Femur (tissue), 1 donor: ENCODE measurements at places on chromosomes 16 and 17.
A peak's percentile ranks its signal among the peaks of the same experiment; 100 is the strongest.

DNA sequence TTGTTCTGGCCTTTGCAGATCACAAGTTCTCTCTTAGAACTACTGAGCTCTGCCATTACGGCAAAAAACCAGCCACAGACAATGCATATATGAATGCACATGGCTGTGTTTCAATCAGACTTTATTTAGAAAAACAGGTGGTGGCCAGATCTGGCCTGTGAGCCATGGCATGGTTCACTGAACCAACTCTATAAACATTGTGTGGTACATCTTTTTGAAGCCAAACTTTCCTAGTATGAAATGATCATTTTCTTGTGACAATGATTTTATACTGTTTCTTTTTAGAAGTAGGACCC lies 65.9 kb upstream of the AMZ2 start:
- DNase-seq: no peak

DNA sequence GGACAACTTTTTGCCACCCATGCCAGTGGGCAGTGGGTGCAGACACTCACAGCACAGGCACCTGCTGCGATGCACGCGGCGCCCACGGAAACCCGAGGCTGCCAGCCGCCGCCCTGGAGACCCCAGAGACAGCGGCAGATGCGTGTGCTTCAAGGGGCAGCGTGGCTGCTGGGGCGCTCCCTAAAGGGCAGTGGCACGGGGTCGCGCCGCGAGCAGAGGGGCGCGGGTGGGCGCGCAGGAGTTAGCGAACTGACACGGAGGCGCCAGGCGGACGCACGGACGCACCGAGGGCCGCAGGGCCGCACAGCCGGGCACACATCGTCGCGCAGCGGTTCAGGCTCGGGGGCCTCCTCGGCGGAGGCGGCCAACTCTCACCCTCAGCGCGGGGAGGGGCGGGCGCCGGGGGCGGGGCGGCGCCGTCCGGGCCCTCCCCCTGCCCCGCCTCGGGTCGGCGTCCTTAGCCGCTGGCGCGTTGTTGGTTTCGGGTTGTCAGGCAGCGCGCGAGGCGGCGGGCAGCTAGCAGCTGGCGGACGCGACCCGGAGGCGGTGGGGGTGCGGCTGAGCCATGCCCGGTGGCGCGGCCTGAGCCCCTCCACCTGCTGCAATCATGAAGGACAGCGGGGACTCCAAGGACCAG lies at the start of gene KIF19:
KIF19 (plus strand) TSS at position 484 of the 637 bp plus-strand sequence; CDS start at position 608, 124 bp downstream.
- DNase-seq: peak; percentile 64

- peak; percentile 54 for DNase-seq
Measured at GRCh38 chr17:57747221-57748017, 2.3 kb upstream of the CCDC182 start.

DNA sequence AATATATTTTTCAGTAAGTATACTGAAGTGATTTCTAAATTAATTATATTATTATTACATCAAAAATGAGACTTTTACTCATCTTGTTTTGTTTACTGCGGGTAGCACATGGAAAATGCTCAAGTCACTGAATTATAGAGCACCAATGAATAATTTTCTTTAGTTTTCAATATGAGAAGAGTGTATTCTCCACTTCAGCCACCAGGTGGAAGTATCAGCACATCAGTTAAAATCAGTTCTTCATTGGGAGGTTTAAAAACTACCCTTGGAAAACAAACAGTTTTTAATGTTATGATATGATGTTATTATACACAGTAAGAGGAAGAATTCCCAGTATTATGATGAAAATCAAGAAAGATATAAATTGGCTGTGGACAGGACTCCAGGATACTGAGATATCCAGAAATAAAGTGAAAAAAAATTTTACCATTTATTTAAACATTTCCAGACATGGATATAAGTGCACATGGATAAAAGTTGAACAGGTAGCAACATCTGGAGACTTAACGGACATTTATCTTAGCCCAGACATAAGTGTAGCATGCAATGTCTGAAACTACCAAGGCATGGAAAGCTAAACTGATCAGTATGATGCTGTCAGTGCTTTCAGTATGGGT lies 467.3 kb downstream of the KCNJ2 start:
- DNase-seq: no peak

DNA sequence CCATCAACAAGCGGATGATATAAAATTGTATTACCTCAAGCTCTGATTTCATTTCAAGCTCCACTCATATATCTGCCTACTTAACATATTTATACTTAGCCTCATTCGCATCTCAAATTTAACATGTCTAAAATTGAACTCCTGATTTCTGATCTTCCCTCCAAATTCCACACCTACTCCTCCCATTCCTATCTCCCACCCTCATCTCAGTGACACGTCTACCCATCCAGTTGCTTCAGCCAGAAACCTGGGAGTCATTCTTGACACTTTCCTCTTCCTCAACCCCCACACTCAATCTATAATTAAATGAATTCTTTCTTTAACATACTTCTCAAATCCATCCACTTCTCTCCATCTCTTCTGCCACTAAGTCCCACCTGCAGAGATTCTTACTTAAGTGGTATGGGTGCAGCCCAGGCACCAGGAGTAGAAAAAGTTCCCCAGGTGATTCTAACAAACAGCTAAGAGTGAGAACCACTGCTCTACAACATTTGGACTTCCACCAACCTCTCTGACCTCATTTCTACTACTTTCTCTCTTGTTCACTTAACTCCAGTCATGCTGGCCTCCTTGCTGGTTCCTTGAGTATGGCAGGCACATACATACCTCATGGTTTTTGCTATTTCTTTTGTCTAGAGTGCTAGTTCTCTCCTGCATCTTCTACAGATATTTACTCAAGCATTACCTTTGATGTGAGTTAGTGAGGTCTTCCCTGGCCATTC lies 18.1 kb downstream of the SPOP start:
- no peak for DNase-seq

DNA sequence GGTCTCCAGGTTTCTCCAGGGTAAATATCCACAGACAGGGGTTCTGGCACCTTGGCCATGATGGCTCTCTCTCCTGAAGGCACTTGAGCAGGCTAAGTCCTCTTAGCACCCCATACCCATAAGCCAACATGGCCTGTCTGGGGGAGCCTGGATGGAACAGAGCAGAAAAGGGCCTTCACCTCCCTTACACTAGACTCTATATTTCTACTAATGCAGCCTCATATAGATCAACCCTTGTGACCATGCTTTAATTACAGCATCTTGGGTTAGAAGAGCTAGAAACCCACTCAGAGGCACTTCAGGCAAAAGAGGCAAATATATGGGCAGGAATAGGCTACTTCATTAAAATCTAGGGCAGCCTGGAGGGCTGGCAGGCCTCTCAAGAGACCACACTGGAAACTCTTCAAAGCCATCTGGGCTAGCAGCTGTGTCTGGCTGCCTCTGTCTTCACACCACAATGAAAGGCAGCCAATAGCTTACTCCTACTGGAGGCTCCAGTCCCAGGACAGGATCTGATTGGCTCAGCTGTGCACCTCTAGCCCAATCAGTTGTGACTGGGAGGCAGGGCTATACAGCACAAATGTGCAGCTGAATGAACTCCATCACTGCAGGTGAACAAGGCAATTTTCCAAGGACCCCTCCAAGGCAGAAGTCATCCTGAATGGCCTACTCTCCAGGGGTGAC lies 4.7 kb upstream of the CDT1 start:
- no peak for DNase-seq

- DNase-seq: no peak
Measured at GRCh38 chr17:43640491-43641252, 21.1 kb downstream of the MEOX1 start.

- no peak for DNase-seq
Measured at GRCh38 chr16:9191274-9191850, 99.9 kb downstream of the HAPSTR1 start.

DNA sequence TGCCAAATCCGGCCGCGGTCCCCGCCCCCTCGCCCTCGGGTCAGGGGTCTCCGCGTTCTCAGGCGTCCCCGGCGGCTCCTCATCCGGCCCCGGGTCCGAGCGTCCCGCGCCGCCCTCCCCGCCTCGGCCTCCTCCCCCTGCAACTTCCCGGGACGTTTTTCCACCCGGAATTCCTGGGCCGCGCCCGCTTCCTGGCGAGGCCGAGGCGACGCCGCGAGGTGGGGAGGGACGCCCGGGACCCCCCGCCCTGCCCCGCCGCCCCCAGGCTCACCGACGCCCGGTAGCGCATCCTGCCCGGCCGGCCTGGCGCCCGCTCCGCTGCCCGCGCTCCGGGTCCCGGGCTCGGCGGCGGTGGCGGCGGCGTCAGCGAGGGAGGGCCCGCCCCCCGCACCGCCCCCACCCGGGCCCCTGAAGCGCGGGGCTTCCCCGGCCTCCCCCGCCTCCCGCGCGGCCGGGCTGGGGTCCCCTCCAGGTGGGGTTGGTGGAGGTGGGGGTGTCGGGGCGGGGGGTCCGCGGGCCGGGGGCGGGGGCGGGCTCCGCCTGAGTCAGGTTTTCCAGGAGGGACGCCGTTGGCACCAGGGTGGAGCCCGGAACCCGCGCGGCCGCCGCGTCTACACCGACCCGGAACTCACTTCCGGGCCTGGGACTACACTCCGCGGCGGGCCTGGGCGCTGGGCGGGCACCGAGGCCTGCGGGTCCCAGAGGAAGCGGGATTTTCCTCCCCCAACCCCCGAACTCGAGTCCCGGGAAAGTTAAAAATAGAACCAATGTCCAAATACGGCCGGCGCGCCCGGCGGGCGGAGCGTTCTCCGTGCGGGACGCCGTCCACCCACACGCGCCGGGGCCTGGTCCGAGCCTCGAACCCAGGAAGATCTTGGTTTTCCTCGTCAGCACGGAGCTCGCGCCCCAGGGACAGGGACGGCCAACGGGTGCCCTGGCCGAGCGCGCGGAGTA lies 6.8 kb downstream of the MYO1C start:
- peak; percentile 82 for DNase-seq

DNA sequence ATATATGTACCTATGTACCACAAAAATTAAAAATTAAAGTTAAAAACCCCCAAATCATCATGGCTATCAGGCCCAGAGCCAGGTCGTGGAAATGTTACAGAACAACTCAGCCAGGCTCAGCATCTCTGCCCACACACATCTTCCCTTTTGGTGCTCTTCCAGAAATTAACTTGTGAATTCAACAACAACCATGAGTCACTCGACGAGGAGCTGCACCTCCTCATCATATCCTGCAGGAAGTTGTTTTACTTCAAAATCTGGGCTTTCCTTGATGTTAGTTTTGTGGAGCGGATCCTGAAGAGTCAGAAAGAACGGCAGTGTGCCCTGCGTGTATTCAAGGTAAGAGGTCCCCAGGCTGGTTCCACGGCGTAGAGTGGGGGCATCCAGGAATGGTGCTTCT lies 10.6 kb downstream of the FBXO39 start:
- DNase-seq: no peak

DNA sequence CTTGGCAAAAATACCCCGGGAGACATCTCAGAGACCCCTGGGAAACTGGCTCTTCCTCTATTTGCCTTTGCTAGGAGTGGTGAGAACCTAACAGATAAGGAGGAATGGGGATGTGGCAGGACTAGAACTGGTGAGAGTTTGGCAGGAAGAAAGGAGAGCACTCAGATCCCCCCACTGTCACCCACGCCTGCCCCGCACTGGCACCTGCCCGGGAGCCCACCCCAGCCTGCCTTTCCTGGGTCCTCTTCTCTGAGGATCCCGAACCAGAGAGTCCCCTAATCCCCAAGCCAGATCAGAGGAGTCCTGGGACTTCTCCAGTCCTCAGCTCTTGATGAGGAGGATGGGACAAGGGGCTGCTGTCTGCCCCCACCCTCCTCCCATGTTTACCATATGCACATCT lies 3.7 kb downstream of the KCNH6 start:
- DNase-seq: no peak

GRCh38 chr16:49108611-49109010 lies 173.0 kb downstream of the CBLN1 start:
- DNase-seq: no peak

DNA sequence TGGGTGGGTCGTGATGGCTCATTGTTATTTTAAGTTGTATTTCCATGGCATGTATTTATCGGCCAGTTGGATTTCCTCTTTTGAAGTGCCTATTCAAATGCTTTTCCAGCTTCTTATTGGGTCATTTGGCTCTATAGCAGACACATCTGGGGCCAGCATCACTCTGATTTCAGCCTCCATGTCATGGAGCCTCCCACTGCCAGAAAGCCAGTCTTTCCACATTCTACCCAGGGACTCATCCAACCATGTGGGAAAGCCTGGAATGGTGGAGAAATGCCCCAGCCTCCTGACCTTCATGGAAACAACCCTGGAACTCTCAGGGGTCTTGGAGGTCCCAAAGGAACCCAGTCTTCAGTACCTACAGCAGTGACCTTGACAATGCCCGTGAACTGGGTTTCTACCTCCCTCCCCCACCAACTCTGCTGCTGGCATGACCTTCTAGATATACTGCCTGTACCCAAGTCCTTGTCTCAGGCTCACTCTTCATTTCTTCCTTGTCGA lies 33.8 kb upstream of the ADGRG1 start:
- no peak for DNase-seq

- DNase-seq: no peak
Measured at GRCh38 chr17:79690988-79691836, 39.5 kb upstream of the ENPP7 start.

- DNase-seq: no peak
Measured at GRCh38 chr17:40063901-40064531, 1.3 kb downstream of the THRA start.

- no peak for DNase-seq
Measured at GRCh38 chr17:73647772-73648542, 3.7 kb upstream of the SDK2 start.
